Activated CD4-positive, alpha-beta T cell treated with anti-CD3 and anti-CD28 coated beads for 36 hours (primary cell): ENCODE measurements at places on chromosomes 5 and 9.

DNA sequence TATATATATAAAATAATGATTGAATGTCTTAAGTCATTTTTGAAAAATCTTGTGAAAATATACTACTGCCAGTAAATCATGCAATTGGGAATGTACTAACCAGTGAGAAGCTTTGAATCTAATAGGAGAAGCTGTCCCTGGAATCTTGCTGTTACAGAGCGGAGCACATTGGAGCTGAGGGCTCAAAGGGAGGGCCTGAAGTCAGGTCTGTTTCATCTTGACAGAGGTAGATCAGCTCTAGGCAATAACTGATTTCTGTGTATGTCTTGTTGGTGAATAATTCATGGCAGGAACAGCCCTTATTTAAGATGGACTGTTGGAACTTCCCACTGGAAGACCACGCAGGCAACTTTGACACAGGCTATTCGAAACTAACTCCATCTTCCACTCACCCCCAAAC lies 17.5 kb downstream of the CAMK4 start:
- no peak for DNase-seq

DNA sequence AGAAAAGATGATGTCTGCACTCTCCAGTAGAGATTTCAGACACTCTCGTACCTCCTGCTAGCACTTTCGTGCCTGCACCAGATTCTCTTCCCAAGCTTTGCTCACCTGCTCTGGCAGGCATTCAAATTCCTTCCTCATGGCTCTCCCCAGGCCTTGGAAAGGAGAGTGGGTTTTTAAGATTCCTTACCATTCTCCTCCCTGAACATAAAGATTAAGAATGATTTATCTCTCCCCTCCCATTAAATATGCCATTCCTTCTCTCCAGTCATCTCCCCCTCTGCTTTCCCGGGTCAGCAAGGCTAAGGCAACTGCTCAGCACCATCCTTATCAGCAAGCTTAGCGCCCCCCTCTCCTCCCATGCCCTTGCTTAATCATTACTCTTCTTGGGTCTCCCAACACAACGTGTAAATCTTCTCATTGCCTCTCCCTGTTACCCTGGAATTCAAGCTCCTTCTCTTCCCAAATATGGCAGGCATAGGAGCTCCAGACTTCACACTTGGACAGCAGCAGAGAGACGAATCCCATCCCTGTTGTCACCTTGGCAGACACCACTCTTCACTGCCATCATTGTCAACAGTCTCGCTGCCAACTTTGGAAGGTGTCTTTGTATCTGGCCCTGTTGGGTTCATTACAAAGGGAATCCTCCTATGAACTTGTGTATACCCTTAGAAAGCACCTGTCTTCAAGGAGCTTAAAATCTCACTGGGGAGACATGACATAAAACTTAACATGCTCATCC lies 332.9 kb downstream of the SLIT3 start:
- no peak for DNase-seq

GRCh38 chr5:33401482-33402390 lies 39.0 kb upstream of the TARS1 start:
- no peak for DNase-seq

- no peak for DNase-seq
Observed at GRCh38 chr9:33125871-33126823, 41.0 kb downstream of the B4GALT1 start.

GRCh38 chr5:162637481-162637880 lies 569.9 kb downstream of the GABRG2 start:
- DNase-seq: no peak

GRCh38 chr9:84759300-84759750 lies 89.8 kb downstream of the NTRK2 start:
- DNase-seq: peak; percentile 61

DNA sequence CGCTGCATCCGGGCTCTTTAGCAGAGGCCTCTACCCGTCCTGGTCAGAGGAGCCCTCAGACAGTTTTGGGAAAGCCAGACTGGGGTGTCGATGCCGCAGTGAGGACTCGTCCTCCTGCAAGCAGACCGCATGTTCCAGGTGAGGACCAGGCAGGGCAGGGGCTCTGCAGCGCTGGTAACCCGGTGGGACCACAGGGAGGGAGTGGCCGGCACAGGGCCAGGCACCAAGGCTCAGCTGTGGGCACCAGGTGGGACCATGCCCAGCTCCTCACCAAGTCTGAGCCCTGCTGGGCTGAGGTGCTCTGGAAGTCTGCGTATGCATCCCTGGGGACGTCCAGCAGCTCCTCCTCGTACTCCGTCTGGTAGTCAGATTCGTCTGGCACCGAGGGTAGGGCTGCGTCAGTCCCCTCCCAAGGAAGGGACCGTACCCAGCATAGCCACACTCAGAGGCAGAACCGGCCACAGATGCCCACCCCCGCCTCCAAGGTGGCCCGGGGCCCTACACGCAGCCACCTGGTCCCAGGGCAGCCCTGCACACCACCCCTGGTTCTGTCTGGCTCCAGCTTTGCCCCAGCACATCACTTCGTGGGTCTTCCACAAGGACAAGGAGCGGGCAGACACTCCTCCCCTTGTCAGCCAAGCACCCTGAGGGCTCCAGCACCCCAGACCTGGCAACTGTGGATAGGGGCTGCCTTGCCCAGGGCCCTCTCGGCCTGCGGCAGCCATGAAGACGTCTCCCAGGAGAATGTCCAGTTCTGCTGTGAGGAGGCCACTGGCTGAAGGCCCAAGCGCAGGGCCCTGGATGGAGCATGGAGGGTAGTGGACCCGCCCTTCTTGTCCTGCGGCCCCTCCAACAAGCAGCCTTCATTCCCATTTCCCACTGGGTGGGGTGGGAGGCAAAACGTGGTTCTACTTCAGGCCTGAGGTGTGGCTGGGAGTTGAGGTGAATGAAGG lies 1.5 kb upstream of the NSMF start:
- no peak for DNase-seq

DNA sequence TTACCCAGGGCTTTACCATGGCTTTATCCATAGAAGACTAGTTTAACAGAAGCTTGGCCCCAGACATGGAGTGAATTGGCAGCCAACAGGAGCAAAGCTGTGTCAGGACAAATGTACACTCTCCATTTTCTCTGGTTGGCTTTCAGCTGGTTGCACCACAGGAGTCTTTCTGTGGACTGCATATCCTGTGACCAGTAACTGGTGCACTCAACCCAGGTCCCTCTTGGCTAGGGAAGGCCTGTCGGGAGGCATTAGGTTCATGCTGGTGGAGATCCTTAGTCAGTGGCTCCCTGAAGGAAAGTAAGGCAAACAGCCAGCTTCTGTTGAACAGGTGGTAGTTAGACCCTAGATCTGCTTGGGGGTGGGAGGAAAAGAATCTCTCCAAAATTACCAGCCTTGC lies 146.9 kb upstream of the TLX3 start:
- DNase-seq: no peak

- DNase-seq: no peak
Observed at GRCh38 chr5:122442938-122443337, 130.9 kb downstream of the SNCAIP start.

GRCh38 chr5:129767927-129768380 lies 20.1 kb downstream of the MINAR2 start:
- DNase-seq: peak; percentile 82

- peak; percentile 18 for DNase-seq
Observed at GRCh38 chr5:171840066-171840465, 54.4 kb downstream of the SMIM23 start.

GRCh38 chr9:130078547-130078946 lies 24.8 kb downstream of the GPR107 start:
- DNase-seq: no peak
